Activated T-cell treated with anti-CD3 and anti-CD28 coated beads for 4 hours (primary cell): ENCODE measurements at places on chromosomes 2 and 18.
A peak's percentile ranks its signal among the peaks of the same experiment; 100 is the strongest.

- DNase-seq, result no peak
These were observed 4.0 kb downstream of the WDR54 start for GRCh38 chr2:74425523-74425922.

- no peak for DNase-seq
These were observed 97.0 kb upstream of the PTPRM start for GRCh38 chr18:7470101-7470500.

- DNase-seq, result no peak
These were observed 184.2 kb downstream of the RND3 start for GRCh38 chr2:150303281-150303680.

GRCh38 chr2:158202161-158202815, 100.6 kb downstream of the UPP2 start:
- DNase-seq, result no peak

- DNase-seq, result no peak
These were observed 70.3 kb downstream of the IKZF2 start for GRCh38 chr2:213080969-213081617.

DNA sequence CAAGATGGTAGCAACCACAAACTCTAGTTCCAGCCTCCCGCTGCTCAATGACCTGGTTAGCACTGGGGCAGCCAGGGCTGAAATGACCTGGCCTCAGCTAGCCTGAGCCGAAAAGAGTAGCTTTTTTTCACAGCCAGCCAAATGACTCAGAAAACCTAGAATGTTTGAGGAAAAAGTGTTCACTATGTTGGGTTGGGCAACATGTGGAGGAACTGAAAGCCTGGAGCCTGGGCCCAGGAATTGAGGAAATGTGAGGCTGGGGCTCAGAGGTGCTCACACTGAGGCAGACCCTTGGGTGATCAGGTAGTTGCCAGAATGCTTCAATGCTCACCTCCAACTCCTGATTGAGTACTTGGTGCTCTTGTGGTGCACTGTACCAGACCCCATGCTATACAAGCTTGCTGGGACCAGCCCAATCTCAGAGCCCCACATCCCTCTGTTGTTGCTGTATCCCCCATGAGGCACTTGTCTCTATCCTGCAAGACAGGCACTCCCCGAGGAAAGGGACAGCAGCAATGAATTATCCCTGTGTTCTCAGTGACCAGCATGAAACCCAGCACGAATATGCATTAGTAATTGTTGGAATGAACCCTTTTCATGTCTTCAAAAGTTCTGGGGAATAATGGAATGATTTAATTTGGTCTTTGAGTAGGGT, 116.2 kb downstream of the USP34 start:
- no peak for DNase-seq

DNA sequence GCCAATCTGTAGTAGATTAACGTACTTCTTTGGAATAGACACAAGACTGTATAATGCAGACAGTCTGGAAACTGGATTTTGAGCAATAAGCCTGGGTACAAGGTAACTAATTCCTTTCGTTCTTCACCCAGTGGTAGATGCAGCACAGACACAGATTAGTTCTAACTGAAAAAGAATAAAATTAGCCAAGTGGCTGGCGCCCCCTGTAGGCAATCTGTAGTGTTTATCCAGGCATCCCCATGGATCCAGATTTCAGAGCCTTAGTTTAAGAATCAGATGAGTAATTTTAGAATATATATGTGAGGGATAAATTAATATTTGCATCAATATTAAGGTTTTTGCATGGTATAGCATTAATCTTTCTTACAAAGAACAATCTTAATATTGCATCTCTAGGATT, 563.9 kb downstream of the DCC start:
- DNase-seq, result no peak

- no peak for DNase-seq
These were observed 195.7 kb upstream of the VWC2L start for GRCh38 chr2:214215107-214215506.

- DNase-seq, result no peak
These were observed 264.7 kb downstream of the PAX3 start for GRCh38 chr2:222034058-222034457.

DNA sequence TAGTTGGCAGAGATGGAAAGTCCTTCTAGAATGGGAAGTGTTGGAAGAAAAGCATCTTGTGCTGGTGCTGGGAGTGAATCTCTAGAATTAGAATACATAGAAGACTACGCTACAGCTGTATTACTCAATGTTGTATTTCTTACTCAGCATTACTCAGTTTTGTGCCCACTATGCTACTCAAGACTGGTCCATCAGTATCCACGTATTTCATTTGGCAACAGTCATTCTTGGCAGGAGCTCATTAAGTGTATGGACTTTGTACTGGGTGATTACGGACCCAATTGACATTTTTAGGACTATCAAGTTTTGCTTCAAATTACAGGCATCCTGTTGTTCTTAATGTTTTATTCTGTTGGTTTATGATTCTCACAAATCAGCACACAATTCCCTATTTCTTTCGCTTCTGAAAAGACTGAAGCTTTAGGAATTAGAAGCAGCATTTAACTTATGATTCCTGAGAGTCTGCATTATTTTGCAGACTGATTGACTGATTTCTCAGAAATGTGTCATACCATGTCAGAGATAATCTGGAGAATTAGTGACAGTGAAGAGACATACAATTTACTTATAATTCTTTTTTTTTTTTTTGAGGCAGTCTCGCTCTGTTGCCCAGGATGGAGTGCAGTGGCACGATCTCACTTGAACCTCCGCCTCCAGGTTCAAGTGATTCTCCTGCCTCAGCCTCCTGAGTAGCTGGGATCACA, 136.9 kb downstream of the MYO3B start:
- DNase-seq, result no peak

GRCh38 chr2:111165084-111165483, 44.4 kb downstream of the BCL2L11 start:
- DNase-seq, result no peak

DNA sequence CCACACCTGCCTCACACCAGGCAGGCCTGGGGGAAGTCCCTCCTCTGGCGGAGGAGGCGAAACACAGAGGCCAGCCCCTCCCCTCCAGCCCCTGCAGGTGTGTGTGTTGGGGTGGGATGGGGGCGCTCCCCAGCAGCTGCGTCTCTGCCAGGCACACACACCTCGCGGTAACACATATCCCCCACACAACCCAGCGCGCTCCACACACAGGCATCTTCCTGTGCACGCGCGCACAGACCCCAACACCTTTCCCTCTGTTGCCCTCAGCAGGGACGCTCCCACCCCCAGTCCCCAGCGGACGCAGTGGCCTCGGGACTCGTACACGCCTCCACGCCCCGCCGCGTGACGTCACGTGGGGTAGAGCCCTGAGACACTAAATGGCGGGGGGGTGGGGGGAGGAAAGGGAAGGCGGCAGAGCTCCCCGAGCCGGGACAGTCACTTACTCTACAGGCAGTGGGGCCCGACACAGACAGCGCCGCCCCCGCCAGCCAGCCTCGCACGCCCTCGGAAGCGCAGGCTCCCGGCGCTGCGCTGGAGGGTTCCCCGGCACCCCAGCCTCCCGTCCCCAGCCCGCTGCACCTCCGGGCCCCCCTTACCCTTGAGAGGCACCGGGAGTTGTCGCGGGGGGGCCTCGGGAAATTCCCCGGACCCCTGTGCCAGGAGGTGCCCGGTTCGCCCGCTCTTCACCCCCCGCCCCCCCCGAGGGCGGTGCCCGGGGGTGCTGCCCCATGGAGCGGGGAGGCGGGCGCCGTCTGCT, at the start of gene WNT10A:
TSS of gene WNT10A (plus strand) at position 751 of the 757 bp plus-strand sequence. CDS start 144 bp downstream, outside the sequence.
- peak; percentile 82 for DNase-seq

DNA sequence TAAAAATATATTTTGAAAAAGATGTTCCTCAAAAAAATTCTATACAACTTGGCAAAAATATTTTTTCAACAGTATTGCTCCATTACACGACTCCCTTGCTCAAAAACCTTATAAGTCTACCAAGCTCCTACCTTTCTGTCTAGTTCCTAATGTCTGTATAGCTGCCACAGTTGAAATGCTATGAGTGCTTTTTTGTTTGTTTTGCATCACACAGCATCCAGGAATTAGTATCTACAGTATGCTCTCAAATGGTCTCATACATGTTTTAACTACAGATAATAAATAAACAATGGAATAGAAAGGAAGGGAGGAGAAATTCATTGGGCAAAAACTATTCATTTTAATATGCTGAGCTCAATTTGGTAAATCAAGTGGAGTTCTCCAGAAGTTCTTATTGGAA, 17.3 kb downstream of the ACADL start:
- no peak for DNase-seq

DNA sequence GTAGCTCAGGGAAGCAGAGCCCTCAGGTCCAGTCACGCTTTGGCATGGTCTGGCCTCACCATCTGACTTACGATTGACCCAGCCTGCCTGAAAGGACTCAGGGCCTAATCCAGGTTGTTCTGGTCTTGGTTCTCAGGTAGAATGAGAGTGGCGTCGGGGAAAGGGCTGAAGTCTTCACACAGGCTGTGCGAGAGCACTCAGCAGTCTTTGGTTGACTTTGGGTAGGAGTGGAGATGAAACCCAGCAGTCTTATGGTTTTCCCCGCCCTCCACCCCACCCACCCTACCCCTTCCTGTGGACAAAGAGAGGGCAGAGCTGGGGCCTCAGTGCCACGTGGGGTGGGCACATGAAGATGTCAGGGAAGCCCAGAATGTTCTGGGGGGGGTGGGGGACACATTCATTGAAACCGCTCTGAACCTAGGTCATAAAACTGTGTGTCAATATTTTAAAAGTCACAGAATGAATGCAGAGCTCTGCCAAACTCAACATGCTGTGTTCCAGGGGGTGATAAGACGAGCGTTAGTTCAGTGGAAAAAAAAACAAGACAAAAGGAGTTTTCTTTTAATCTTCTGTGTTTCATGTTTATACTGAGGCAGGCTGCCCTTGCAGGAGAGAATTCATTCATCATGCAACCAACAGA, 58.6 kb upstream of the ALPP start:
- DNase-seq, result no peak

GRCh38 chr2:164187121-164187520, 434.2 kb downstream of the GRB14 start:
- DNase-seq, result no peak

GRCh38 chr2:46654801-46655200, 175.4 kb downstream of the TMEM247 start:
- DNase-seq, result no peak

- no peak for DNase-seq
These were observed 47.8 kb downstream of the PRELID3A start for GRCh38 chr18:12455496-12455895.

- no peak for DNase-seq
These were observed 29.0 kb downstream of the B4GALT6 start for GRCh38 chr18:31655354-31655753.

DNA sequence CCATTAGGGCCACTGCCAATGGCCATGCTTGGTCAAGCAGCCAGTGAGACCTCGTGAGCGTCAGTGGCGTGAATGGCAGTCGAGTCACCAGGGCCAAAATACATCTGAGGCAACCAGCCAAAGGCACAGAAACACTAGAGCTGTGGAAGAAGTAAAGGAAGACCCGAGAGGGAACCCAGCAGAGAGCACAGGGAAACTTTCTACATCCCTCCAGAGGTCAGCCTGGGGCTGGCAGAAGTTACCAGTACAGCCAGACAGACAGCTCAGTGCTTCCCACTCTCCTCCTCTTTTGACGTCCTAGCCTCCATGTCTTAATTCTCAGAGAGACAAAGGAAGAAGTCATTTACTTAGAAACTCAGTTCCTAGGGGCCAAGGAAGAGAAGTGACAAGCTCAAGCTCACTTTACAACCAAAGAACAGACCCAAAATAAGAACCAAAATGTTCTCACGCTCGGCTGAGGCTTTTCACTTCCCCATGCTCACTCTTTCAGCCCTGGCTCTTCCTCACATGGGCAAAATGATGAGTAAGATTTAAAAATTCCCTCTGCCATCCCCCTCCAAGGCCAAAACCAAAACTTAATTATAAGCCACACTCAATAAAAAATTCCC, 8.7 kb downstream of the CYRIA start:
- DNase-seq, result no peak

DNA sequence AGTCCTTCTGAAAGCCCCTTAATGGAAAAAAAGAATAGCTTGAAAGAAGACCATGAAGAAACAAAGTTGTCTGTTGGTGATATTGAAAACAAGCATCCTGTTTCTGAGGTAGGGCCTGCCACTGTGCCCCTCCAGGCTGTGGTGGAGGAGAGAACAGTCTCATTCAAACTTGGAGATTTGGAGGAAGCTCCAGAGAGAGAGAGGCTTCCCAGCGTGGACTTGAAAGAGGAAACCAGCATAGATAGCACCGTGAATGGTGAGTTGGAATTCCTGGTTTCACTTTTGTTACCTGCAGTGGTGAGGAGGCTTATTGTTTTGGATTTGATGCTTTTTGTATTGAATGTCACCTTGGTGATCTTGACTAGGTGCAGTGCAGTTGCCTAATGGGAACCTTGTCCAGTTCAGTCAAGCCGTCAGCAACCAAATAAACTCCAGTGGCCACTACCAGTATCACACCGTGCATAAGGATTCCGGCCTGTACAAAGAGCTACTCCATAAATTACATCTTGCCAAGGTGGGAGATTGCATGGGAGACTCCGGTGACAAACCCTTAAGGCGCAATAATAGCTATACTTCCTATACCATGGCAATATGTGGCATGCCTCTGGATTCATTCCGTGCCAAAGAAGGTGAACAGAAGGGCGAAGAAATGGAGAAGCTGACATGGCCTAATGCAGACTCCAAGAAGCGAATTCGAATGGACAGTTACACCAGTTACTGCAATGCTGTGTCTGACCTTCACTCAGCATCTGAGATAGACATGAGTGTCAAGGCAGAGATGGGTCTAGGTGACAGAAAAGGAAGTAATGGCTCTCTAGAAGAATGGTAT, 13.3 kb downstream of the SLC20A1 start:
- no peak for DNase-seq

GRCh38 chr2:162164802-162165201, 12.8 kb upstream of the GCG start:
- no peak for DNase-seq

DNA sequence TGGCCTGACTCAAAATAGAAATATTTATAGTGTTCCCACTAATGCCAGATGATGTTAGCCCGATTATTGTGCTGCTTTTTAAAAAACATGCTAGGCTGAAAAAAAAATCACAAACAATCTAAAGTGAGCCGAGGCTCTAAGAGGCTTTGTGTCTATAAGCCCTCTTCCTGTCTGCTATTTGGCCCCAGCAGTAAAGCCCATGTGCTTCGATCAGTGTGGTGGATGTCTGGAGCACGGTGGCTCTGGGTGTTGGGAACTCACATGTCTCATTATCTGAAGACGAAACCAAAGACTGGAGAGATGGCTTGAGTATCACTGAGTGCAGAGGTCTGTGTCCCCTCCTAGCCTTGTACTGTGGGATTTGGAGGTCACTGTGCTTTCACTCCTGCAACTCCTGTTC, 55.1 kb downstream of the INO80C start:
- DNase-seq, result no peak

DNA sequence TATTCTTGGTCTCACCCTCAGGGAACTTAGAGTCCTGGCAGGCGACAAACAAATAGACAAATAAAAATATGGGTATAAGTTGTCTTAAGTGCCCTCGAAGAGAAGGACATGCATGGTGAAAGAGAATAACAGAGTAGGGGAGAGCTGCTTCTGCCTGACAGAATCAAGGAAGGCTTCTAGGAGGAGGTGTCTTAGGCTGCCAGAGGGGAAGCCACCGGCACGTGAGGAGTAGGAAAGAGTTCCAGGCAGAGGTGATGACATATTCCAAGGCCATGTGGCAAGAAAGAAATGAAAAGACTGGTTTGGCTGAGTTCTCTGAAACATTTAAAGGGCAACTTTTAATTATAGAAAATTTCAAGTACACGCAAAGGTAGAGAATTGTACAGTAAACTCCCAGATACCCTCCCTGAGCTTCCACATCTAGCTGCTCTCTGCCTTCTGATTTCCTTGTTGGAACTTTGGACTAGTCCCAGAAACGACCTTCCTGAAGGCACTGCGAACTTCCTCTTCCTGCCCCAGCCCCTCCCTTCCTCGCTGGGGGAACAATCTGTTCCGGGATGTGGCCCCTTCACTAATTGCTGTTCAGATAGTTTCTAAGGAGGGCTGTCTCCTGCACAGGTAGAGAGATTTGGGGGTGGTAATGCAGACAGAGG, 91.7 kb downstream of the DYSF start:
- DNase-seq, result no peak
